Heart right ventricle (tissue), 16 donors: ENCODE measurements at places on chromosomes 1 and 21. TPM values are rescaled to one million over a fixed set of nuclear protein-coding genes. Genes with fewer than 3 reads are reported as not detected.

DNA sequence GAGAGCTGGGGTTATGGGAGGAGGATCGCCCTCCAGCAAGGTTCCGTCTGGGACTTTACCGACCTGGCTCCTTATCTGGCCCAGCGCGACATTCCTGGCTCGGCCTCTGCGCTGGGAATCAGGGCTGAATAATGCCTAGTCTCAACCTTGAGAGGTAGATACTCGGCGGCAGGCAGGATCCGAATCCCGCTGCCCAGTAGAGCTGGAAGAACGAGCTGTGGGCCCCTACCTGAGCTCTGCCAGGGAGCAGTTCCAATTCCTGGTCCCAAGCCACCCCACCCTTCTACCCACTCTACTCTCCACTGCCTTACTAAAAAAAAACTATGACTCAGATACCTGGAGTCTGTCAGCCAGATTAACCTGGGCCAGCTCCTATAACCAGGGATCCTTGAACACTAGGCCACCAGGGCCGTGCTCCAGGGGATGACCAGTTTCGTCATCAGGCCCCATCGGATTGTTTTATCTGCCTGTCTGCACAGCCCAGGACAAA is 53.6 kb downstream of the RHBG start:
- DNase-seq, result no peak
- no peak overlapping the region for H3K4me3 ChIP-seq
- H3K36me3 ChIP-seq, result no peaks in the 10 kb centered on the region

GRCh38 chr1:8373581-8374241 is 55.8 kb downstream of the SLC45A1 start:
- H3K27ac ChIP-seq, result peak overlapping the region; percentile 92
- H3K4me3 ChIP-seq, result peak overlapping the region; percentile 31
- no peaks in the 10 kb centered on the region for H3K27me3 ChIP-seq
- peak; percentile 68 for DNase-seq
- H3K36me3 ChIP-seq, result no peaks in the 10 kb centered on the region
- peaks cover 80% of the 10 kb centered on the region for H3K4me1 ChIP-seq

GRCh38 chr1:19668888-19669287 is 4.2 kb downstream of the HTR6 start:
- no peak for DNase-seq
- H3K4me1 ChIP-seq, result no peaks in the 10 kb centered on the region
- no peak overlapping the region for H3K4me3 ChIP-seq
- no peaks in the 10 kb centered on the region for H3K36me3 ChIP-seq
- no peak overlapping the region for H3K27ac ChIP-seq

DNA sequence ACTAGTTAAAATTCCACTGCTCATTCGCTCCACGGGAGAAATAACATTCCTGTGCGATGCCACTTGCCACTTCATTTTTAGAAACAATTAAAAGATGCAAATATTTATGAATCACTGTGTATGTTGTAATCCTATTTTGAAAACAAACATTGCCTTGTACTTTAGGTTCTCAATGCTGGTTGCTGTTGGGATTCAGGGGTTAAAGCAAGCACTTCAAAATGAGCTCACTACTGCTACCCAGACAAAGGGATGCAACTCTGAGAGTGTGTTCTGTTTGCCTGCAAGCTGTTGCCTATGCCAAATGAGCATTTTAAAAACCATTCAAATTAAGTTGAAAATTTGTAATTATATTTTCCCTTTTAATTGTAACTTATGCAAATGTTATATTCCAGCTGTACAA is 87.5 kb downstream of the RWDD3 start:
- H3K4me3 ChIP-seq, result no peak overlapping the region
- no peaks in the 10 kb centered on the region for H3K4me1 ChIP-seq
- no peak overlapping the region for H3K27ac ChIP-seq
- peaks cover 3% of the 10 kb centered on the region for H3K27me3 ChIP-seq
- no peak for DNase-seq

DNA sequence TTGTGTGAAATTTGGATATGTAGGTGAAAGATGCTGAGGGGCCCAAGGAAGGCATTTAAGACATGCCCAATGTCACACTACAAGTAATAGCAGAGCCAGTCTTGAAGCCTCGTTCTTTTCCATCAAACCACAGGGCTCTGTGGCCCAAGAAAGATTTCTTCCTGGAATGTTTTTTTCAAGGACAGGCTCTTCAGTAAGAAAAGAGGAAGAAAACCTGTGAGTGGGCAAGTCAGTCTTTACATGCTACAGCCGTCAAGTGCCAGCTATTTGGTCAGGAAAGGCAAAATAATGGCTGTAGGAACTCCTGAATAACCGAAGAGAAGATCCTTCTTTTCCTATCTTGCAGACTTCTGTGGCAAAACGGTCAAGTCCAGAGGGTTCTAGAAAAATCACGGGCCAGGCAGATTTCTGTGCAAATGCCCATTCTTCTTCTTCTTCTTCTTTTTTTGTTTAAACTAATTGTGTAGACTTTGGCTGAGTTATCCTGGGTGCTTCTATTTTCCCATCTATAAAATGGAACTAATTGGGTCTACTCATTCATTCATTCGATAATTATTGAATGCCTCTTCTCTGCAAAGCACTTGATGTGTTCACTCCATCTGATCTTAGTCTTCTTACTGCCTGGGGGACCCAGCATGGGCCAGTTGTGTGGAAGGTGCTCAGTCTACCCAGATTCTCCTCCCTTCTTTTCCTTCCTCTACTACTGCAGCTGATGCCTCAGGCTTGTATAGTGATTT is 1.9 kb upstream of the ID3 start:
- DNase-seq, result no peak
- peaks cover 40% of the 10 kb centered on the region for H3K4me1 ChIP-seq
- peak overlapping the region; percentile 94 for H3K27ac ChIP-seq
- peaks cover 17% of the 10 kb centered on the region for H3K36me3 ChIP-seq
- H3K27me3 ChIP-seq, result no peaks in the 10 kb centered on the region

DNA sequence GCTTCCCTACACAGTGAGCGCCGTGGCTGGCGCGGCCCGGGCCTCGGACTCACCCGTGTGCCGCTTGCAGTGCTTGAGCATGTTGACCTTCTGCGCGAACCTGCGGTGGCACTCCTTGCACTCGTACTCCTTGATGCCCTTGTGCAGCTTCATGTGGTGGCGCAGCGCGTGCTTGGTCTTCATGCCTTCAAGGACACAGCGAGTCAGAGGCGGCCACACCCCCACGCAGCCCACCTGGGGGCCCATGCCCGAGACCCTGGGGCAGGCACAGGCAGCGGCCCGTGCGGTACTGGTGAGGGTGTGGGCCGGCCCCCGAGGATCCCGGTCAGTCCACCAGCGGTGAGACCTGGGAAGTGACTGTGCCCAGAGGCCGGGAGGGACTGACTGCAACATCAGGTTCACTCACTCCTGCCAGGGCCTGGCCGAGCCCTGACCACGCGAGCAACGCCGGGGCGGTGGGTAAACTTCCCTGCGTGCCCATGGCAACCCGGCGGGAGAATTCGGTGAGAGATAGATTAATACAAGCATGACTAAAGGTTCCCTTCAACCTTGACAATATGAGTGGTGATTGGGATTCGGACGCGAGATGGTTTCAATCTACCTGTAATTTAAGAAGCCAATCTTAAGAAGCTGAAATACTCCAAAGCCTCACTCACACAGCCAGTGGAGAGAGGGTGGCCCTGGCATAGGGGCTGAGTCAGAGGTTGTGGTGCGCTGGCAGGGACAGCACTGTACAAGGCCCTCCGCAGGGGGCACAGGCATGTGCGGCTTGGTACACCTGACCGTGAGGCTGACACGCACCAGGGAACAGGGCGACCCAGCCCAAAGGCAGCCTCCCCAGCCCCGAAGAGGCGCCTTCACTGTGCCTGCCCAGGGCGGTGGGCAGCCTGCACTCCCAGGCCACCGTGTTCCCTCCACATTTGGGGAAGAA is 49.1 kb upstream of the RIPK4 start:
- no peak for DNase-seq
- H3K27ac ChIP-seq, result no peak overlapping the region
- H3K4me3 ChIP-seq, result no peak overlapping the region
- H3K27me3 ChIP-seq, result no peaks in the 10 kb centered on the region
- H3K4me1 ChIP-seq, result peaks cover 5% of the 10 kb centered on the region

CYP4B1 gene
- total RNA-seq, result 7.0 TPM

- no peaks in the 10 kb centered on the region for H3K27me3 ChIP-seq
- H3K36me3 ChIP-seq, result peaks cover 4% of the 10 kb centered on the region
- peaks cover 13% of the 10 kb centered on the region for H3K4me1 ChIP-seq
- no peak overlapping the region for H3K4me3 ChIP-seq
- DNase-seq, result no peak
Observed at GRCh38 chr1:228272831-228273571, 65.2 kb downstream of the OBSCN start.

GRCh38 chr1:21901473-21901847 is 35.6 kb downstream of the HSPG2 start:
- peak overlapping the region; percentile 92 for H3K27ac ChIP-seq
- peak; percentile 55 for DNase-seq
- H3K36me3 ChIP-seq, result no peaks in the 10 kb centered on the region
- H3K27me3 ChIP-seq, result no peaks in the 10 kb centered on the region

OR2T35 gene
- total RNA-seq, result not detected

GRCh38 chr1:197774466-197775281 is 606 bp downstream of the DENND1B start:
- DNase-seq, result peak; percentile 51
- peak overlapping the region; percentile 93 for H3K27ac ChIP-seq
- no peaks in the 10 kb centered on the region for H3K36me3 ChIP-seq
- peak overlapping the region; percentile 75 for H3K4me3 ChIP-seq
- H3K27me3 ChIP-seq, result no peaks in the 10 kb centered on the region
- H3K4me1 ChIP-seq, result peaks cover 35% of the 10 kb centered on the region

DNA sequence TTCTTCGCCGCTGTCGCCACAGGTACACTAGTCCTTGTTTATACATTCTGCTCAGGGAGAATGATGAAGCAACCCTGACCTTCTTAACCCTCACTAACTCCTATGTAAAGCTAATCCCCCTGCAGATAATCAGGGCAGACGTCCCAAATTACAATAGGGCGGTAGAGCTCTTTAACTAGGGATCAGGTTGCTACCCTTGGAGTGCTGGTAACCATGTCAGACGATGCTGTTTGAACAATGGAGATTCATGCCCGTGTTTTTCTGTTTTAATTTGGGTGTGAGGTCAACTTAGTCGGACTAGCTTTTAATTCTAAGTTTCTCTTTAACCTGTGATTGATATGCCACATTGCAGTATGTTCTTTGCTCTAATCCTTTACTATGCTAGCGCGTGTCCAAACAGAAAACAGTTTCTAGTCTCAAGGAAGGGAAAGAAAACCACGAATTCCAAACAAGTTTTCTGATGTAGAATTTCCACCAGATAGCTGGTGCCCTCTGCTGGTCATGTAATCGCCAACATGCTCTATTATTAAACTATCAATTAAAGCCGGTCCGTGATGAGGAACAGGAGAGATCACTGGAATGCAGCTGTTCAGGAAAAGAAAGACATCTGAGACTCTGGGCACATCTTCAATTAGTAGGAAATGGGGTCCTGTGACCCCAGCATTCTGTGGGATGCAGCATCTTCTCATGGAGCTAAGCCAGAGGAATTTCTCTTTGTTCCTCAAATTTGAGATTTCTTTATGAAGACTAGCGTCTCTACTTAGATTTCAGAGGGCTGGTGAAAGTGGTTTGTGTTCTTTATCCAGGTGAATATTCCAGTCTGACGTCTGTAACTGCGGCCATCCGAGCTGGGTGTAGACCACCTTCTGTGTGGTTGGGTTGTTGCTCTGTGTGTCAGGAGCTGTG is 18.3 kb upstream of the VAMP3 start:
- DNase-seq, result peak; percentile 71
- H3K4me3 ChIP-seq, result peak overlapping the region; percentile 16
- H3K27me3 ChIP-seq, result no peaks in the 10 kb centered on the region
- peaks cover 10% of the 10 kb centered on the region for H3K4me1 ChIP-seq

- H3K36me3 ChIP-seq, result no peaks in the 10 kb centered on the region
- H3K4me3 ChIP-seq, result no peak overlapping the region
- no peaks in the 10 kb centered on the region for H3K27me3 ChIP-seq
- no peaks in the 10 kb centered on the region for H3K4me1 ChIP-seq
Observed at GRCh38 chr1:187840557-187840956, 1011.8 kb downstream of the PLA2G4A start.

- peaks cover 17% of the 10 kb centered on the region for H3K4me1 ChIP-seq
- H3K4me3 ChIP-seq, result peak overlapping the region; percentile 92
- H3K27ac ChIP-seq, result peak overlapping the region; percentile 99
Observed at GRCh38 chr1:50978852-50979781, 9.1 kb downstream of the CDKN2C start.

DNA sequence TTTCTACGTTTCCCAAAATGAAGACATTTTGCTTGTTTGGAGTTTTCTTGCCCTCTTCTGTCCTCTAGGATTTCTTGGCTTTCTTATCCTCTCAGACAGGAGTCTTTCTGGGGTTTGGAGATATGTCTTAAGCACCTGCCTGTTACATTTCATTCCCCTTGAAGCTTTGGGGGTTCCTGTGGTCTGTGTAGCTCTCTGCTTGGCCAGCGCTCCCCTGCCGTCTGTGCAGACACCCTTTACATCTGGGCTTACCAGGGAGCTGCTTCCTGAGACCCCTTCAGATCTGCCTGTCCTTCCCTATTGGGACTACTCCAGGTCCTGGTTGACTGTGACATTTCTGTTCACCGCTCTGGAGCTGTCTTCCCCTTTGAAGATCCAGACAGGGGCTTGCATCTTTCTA is 171.9 kb upstream of the CSF3R start:
- no peaks in the 10 kb centered on the region for H3K36me3 ChIP-seq
- no peaks in the 10 kb centered on the region for H3K4me1 ChIP-seq
- DNase-seq, result no peak
- H3K4me3 ChIP-seq, result no peak overlapping the region
- peaks cover 61% of the 10 kb centered on the region for H3K27me3 ChIP-seq

FCRLB gene
- 0.11 TPM for total RNA-seq

HPCA gene
- total RNA-seq, result not detected

TRIM63 gene
- total RNA-seq, result 290 TPM

- no peak overlapping the region for H3K27ac ChIP-seq
- DNase-seq, result no peak
Observed at GRCh38 chr1:30272277-30273020, 450.9 kb downstream of the MATN1 start.

DNA sequence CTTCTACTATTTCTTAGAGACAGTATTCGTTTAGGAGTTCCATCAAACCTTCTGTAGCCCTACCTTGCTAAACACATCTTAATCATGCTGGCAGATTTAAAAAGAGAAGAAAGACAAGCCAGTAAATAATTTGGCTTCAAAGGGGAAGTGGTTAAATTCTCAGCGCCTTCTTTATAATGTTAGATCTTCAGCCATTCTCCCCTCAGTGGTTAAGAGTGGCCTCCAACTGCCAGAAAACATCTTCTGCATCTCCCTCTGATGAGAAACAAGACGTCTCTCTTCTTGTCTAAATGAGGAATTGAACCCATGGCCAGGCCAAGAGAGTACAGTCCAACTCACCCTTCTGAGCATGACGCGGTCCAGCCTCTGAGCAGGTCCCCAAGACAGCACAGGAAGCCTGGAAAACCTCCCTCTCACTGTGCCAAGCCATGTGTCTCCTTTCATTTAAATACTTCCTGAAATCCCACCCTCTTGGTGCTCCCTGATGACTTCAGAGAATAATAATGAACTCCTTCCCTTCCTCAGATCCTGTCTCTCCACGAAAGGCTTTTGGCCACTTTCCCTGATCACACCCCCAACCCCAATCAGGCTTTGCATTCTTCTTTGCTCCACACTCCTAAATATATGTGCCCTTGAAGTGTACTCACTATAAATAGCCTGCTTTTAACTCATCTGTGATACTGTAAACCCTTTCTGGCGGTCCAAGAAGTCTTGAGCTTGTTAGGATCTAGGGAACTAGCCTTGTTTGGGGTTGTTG is 16.4 kb upstream of the LRRC52 start:
- no peaks in the 10 kb centered on the region for H3K27me3 ChIP-seq
- H3K27ac ChIP-seq, result peak overlapping the region; percentile 41
- H3K4me3 ChIP-seq, result no peak overlapping the region
- H3K4me1 ChIP-seq, result peaks cover 30% of the 10 kb centered on the region
- DNase-seq, result no peak
